ENCODE measurements at places on chromosomes 11 and 22.

DNA sequence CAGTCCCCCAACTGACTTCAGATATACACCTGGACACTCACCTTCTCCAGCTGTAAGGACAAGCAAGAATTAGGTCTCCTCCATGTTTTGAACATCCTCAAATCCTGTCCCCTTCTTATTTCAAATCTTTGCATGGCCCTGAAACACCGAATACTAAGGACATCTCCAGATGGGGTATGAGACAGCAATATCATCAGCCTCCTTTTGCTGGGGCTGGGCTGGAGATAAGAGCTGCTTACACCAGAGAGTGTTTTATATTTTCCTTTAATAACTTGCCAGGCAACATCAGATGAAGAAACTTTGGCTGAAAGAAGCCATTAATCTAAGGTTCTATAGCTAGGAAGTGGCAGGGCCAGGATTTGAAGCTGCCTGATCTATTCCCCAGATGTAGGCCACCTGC is 21.6 kb downstream of the TUG1 start:
- no peak for DNase-seq

DNA sequence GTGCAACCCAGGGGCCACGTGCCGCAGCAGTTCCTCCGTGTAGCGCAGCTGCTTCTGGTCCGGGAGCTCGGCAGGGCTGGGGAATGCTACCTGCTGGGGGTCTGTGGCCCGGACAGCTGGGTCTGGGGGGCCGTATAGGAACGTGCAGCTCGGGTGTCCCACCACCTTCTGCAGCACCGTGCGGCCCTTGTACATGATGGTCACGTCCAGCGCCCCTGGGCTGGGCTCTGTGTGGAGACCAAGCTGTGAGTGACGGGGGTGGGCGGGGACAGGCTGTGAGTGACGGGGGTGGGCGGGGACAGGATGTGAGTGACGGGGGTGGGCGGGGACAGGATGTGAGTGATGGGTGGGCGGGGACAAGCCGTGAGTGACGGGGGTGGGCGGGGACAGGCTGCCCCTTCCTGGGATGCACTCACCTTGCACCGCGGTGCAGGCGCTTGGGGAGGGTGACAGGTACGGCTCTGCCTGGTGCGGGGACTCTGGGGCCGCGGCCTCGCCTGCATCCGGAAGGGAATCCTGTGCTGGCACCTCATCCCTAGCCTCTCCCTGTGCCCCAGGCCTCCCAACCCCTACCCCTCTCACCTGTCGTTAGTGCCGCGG is 2.3 kb downstream of the IRF7 start:
- peak; percentile 91 for DNase-seq

DNA sequence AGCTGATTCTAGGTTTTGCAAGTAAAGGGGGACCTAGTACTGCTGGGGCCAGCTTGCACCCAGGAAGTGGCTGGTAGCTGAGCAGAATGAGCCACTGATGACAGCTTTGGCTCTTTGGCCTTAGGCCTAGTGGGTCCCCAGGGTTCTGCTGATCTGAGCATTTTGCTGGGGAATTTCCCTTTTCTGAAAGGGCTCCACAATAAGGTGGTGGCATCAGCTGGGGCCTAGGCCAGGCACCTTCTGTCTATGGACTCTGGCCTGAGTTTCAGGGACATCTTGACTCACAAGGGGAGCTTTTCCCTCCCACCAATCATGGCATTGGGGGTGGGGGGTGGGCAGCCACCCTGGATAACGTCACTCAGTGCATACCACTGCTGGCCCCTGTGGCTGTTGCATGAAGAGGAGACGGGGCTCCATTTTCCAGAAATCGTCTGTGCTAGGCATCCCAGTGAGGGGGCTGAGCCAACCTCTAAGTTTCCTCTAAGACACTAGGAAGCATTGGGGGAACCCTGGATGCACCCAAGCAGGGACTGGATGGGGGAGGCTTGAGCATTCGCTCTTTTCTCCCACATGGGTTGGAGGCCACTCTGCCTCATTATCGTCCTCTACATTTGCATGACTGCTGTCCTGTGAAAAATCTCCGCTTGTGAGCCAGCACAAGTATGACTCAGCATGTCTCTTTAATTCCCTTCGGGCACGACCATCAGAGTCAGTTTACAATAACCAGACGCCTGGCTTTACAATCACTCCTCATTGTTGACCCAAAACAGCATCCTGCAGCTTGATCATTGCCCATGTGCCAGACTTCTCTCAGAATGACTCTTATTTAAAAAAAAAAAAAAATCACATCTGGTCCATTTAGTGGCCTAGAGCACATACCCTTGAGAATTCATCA is 145.0 kb upstream of the THY1 start:
- DNase-seq, result no peak

- DNase-seq, result no peak
Measured at GRCh38 chr22:20087319-20088262, 7.5 kb downstream of the DGCR8 start.

DNA sequence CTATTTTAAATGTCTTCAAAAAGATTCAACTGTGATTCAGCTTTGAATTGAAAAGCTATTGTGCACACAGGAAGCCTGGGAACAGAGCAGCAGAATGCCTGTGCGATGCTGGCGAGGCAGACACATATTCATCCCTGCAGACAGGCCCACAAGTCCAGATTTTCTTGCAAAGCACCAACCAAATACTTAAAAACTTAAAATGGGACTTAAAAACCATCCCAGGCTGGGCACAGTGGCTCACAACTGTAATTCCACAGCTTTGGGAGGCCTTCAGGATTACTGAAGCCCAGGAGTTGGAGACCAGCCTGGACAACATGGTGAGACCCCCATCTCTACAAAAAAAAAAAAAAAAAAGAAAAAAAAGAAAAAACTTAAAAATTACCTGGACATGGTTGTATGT is 122.6 kb upstream of the SERPIND1 start:
- no peak for DNase-seq

GRCh38 chr22:25008666-25009065 is 56.1 kb downstream of the KIAA1671 start:
- no peak for DNase-seq

DNA sequence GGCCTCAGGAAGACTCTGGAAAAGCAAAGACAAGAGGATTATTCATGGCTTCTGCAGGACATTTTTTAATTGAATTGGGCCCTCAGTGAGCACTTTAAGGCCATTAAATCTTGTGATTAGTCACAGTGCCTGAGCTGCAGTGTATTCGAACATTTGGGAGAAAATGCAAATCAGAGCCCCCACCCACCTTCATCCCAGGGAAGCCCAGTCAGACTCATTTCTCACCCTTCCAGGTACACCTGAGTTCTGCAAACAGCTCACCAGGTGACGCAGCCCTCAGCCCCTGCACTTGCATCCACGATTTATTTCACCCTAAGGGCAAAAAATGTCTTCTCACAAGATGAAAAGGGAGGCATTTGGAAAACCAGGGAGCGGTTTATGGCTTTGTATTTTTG is 128.7 kb downstream of the MPPED1 start:
- DNase-seq, result no peak

GRCh38 chr11:15967166-15967565 is 389.2 kb downstream of the SOX6 start:
- DNase-seq, result no peak

GRCh38 chr11:46249103-46249937 is 28.1 kb upstream of the CREB3L1 start:
- DNase-seq, result no peak

- no peak for DNase-seq
Measured at GRCh38 chr11:33772300-33772699, 2.0 kb downstream of the FBXO3 start.

DNA sequence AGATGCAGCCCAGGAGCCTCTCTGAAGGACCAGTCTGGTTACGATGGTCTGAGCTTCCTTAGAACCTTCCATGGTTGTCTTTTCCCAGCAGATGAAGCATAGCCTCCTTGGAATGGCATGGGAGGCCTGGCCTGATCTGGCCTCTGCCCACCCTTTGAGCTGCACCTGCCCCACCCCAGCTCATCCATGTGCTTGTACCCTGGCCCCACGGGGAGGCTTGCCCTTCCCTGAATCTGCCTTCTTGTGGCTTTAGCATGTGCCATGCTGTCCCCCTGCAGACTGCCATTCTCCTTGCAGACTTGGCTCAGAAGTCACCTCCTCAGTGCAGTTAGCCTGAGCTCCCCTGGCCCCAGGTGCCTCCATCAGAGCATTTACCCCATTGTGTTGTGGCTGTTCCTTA is 62.5 kb downstream of the FBLN1 start:
- no peak for DNase-seq

- DNase-seq, result no peak
Measured at GRCh38 chr11:17165247-17165890, 42.4 kb downstream of the PIK3C2A start.

DNA sequence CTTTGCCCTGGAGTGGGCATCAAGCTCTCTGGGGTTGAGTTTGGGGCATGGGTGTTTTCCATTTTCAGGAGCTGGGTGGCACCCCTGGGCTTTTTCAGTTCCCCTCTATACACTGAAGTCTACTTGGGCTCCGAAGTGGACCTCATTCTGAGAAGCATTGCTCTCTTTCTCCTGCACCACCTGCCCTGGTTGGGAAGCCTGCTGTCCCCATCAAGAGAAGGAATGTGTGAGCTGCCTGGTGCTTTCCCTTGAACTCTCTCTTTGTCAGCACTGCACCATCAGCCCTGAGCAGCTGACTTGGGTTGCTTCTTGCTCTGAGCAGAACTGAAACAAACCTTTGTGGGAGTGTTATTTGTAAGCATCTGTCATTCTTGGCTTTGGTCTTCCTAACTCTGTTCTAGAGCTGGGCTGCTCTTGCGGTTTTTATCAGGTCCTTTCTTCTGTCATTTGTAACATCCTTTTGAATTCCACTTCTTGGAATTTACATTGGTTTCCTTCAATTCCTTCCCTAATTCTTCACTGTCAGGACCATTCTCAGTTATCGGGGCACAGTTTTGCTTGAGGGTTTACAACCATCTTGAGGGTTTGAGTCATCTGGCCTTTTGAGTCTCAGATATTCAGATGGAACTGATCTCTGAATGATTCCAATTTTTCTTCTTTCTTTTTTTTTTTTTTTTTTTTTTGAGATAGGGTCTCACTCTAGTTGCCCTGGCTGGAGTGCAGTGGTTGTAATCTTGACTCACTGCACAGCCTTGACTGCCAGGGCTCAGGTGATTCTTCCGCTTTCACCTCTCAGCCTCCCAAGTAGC is 20.5 kb downstream of the UBE2L3 start:
- peak; percentile 68 for DNase-seq

DNA sequence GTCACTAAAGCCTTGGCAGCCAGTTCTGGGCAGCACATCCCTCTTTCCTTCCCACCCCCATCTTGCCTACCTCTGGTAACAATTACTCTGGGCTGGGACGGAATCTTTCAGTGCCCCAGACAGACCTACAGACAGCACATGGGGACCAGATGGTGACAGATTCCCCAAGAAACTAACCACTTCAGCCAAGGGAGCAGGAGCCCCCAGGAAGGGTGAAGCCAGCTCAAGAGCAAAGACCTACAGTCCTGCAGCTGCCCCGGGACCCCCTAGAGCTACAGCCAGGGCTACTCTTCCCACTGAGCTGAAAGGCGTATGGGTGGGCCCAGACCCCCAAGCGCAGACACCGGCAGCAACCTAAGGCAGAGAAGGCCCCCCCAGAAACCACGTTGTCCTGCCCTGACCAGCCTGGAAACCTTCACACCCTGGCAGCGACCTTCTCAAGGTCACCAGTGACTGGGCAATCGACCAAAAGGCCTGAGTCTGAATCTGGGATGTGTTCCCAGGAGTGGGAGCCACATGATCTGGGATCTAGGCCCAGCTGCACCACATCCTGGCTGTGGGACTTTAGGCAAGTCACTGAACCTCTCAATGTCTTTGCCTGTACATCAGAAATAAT is 65.8 kb downstream of the LRRC32 start:
- no peak for DNase-seq

DNA sequence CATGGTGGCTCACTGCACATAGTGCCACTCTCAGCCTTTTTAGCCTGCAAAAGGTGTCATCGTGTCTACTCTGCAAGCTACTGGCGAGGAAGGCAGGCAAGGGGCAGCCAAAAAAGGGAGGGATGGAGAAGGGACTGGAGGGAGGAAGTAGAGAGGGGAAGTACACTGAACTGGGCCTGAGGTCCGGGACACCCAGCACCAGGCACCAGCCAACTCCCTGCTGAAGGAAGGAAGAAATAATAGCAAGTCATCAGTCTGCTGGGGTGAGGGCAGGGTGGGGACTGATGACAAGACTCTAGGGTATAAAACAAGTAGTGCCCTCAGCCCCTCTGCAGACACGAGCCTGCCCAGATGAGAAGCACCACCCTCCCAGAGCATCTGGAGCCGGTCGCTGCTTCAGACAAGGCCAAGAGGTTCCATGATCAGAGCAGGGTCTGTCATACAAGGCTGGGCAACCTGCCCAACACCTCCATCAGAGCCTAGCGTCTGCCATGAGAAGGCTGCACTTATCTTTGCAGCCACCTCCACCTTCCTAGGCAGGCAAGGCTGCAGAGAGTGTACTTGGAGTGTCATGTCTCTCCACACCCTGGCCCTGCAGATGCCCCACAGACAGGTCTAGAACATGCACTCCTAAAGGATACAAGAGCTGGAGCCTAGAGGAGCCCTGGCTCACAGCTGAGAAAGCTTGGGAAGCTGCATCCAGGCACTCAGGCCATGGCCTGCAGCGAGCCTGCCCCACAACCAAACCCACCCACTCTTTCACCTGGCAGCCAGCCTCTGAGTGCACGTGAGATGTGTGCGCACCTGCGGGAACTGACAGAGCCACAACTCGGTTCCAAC is 9.0 kb upstream of the COMT start:
- DNase-seq, result no peak

DNA sequence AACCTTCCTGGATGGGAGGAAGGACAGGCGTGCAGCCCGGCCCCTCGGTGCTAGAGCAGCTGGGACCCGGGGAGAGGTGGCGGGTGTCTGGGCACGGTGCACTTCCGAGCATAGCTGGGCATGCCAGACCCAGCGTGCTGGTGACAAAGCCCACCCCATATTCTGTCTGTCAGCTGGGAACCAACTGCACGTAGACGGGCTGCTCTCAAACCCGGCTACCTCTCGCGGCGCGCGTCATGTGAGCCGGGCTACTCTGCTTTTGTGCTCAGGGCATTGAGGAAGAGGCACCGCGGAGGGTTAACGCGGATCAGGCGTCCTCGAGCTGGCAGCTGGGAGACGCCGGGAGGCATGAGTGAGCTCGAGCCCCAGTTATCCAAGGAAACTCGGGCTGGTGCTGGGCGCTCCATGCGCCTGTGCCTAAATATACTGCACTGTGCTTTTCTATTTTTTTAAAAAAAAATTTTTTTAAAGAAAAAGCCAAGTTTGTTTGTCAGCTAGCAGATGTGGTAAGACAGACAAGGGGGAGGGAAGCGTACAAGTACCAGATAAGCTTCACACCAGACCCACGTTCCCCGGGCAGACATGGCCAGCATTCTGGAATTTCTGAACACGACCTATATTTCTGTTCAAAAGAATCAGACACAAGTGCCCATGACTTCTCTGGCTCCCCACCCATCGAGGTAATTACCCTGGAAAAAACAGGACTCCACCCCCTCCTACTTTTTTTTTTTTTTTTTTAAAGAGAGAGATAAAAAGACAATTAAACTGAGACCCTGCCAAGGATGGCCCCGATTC is 425.6 kb downstream of the SHANK2 start:
- DNase-seq, result no peak

- DNase-seq, result no peak
Measured at GRCh38 chr11:34160049-34160721, 54.8 kb downstream of the NAT10 start.

GRCh38 chr11:26578998-26579661 is 7.1 kb upstream of the MUC15 start:
- no peak for DNase-seq

- DNase-seq, result no peak
Measured at GRCh38 chr11:19872512-19873145, 160.0 kb downstream of the NAV2 start.
